ENCODE measurements at places on chromosomes 6 and 20. TPM values are rescaled to one million over a fixed set of nuclear protein-coding genes. Genes with fewer than 3 reads are reported as not detected.

CDH22 gene
- not detected for total RNA-seq

PCSK2 gene
- not detected for total RNA-seq

MOG gene
- total RNA-seq: not detected

CDH26 gene
- total RNA-seq: under 0.01 TPM

SLC13A3 gene
- total RNA-seq: 1.8 TPM

OPN5 gene
- not detected for total RNA-seq

CCN6 gene
- total RNA-seq: 6.8 TPM

RAET1E gene
- total RNA-seq: 0.36 TPM

C6orf118 gene
- total RNA-seq: not detected
